ENCODE measurements at places on chromosomes 5 and 9.

DNA sequence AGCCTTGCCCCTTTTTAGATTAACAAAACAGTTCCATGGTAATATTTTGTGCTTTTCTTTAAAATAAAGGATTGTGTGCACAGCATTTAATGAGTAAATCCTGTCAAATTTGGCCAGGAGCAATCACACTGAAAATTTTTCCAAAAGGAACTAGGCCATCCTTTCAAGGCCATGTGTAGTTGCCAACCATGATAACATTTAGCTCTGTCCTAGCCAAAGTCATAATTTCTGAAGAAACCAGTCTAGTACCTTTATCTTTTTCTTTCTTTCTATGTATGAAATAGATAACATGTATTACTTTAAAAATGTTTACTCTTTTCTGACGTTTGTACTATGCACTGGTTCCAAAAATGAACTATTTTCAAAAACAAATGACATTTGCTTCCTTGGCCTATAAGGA lies 143.7 kb downstream of the PBX3 start:
- no peak for DNase-seq

- peak; percentile 2 for DNase-seq
Observed at GRCh38 chr9:118522093-118523028, 818.2 kb downstream of the TLR4 start.

- no peak for DNase-seq
Observed at GRCh38 chr5:126403876-126404275, 19.3 kb upstream of the GRAMD2B start.

DNA sequence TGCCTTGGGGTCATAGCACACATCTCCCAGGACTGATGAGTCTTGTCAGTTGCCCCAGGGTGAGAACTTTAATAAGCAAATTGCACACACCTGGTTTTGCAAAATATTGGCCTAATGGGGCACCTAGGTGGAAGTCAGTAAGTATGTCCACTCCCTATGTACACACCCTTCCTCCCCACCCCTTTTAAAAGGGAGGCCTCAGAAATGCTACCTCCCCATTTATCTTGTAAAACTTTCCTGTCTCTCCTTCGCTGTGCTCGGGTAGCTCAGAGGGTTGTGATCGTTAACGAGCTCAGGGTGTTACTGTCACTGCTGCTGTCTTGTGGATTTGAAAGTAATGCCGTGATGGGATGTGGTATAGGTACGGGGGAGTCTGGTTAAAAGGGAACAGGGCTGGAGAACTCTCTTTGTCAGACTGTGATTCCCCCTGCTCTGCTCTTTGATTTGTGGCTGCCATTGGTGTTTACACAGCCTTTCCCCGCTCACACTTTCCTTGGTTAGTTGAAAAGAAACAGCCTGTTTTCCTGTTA lies 26.2 kb downstream of the ZNF462 start:
- no peak for DNase-seq

- no peak for DNase-seq
Observed at GRCh38 chr5:52727576-52727975, 60.1 kb upstream of the ITGA1 start.

DNA sequence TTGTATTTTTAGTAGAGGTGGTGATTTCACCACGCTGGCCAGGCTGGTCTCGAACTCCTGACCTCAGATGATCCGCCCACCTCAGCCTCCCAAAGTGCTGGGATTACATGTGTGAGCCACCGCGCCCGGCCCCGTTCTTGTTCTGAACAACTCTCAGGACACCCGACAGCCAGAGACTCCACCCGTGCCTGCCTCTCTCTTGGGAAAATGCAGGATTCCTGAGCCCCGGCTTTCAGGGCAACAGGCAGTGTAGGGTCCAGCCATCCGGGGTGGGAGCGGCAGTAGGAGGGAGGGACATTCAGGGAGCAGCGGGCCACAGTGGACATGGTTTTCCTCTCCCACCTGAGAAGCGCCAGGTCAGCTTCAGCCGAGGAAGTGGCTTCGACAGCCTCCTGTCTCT lies 34.4 kb downstream of the NCS1 start:
- no peak for DNase-seq

GRCh38 chr5:119363936-119364335 lies 8.1 kb downstream of the TNFAIP8 start:
- no peak for DNase-seq

- no peak for DNase-seq
Observed at GRCh38 chr5:163079618-163080017, 357.8 kb upstream of the CCNG1 start.

DNA sequence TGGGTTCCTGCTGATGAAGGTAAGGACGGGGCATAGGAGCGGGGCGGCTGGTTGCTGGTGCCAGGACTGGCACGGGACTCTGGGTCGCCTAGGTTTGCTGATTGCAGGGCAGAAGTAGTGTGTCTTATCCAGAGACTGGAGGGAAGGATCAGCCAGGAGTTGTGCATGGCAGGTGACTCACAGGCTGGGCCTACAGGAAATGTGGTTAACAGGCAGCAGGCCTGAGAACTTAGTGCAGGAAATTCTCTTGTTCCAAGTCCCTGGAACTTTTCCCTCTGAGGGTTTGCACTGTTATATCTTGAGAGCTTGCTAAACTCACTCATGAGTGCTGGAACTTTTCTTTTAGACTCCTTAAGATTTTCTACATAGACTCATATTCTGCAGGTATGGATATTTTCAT lies 95.1 kb downstream of the ANXA2R start:
- no peak for DNase-seq

GRCh38 chr5:141192110-141192725 lies at the start of gene PCDHB10:
Gene PCDHB10 (plus strand): TSS chr5:141192353. CDS start chr5:141192553, 200 bp downstream.
- no peak for DNase-seq

DNA sequence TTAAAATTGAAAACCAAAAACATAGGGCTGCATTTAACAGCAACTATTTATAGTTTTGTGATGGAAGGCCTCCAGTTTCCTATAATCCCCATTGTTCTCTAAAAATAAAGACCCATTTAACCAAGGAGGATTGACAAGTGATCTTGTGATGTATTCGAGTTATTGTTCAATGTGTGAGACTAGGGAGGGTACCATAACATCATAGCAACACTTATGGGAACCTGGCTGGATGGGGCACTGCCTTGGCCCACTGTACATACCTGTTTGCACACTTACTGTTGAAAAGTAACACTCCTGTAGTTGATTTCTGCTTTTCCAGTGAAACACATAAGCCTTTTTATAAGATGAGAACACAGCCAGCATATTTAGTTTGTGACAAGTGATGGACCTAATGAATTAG lies 32.3 kb downstream of the MACIR start:
- DNase-seq, result no peak

DNA sequence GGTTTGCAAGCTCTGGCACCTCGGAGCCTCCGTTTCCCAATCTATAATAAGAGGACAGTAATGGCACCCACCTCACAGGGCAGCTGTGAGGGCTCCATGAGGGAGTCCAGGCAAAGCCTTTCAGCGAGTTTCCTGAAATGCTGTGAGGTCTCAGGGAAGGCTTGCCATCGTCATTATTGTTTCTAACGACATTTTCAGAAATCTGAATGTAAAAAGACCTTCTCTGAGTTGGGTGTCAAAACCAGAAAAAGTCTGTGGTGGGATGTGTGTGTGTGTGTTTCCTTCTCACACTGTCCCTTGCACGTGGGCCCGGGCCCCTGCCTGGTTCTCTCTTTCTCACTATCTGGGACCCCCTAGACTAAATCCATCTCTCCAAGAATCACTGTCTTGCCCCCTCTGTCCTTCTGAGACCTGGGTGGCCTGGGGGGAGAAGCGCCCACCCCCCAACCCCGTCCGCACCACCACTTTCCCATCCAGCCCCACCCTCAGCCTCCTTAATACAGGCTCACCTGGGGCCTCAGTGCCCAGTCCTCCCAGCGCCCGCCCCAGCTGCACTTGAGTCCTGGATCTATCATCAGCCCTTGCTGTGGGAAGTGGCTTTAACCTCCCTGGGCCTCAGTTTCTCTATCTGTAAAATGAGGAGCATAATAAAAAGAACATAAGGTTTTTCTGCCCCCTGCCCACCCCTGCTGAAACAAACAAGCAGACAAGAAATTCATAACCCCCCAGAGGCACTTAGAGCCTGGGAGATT lies 180.3 kb downstream of the C9orf50 start:
- DNase-seq, result no peak

DNA sequence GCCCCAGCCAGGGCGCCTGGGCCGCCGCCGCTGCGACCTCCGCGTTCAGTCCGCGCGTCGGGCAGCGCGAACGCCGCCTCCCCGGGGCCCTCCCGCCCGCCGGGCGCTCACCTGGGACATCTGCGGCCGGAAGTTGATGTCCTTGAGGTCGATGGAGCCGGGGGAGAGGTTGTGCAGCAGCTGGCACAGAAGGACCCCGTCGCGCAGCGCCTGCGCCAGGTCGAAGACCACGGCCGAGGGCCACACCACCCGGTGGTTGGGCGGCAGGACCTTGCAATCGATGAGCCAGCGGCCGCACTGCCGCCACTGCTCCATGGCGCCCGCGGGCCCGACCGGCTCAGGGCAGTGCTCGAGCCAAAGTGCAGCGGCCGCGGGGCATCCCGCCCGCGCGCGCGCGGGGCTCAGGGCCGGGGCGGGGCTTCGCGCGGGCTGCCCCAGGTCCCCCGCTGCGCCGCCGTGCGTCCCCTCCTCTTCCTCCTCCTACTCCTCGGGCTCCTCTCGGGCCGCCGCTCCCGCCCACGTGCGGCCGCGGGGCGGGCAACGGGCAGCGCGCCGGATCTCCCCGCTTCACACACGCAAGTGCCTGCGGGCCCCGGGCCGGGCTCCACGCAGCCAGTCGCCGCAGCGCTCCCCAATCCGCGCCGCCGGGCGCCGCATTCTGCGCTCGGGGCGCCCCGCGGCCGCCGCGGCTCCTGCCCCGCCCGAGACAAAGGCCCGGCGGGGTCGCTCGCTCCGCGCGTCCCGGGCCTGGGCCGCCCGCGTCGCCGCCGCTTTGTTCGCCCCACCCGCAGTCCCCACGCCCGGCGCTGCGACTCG lies at the start of gene VAV2:
Gene VAV2 (minus strand): TSS at position 361 of the 816 bp plus-strand sequence. CDS start 46 bp downstream, at position 315.
- DNase-seq, result no peak

DNA sequence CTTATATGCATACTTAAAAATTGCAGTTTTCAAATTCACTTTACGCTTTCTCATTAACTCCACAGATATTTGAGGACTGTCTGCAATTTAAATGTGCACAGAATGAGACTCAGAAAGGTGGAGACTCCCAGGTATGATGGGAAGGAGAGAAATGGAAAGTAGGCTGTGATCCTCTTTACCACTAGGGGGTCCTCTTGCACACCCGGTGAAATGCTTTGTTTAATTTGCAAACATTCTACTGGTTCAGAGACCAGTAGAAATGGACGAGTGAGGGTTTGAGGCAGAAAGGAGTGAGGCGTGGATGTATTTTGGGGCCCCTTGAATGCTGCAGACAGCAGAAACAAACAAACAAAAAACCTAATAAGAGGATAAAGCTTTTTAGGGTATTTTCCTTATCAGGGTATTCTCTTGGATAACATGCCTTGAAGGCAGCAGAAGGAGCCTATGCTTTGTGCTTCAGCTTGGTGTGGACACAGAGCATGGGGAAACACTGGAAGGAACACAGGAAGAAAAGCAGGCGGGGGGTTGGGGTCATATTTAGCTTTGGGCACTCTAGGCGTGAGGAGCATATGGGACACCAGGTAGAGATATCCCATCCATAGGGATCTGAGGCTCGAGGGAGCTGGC lies 410.1 kb downstream of the DMRT2 start:
- DNase-seq, result peak; percentile 0

DNA sequence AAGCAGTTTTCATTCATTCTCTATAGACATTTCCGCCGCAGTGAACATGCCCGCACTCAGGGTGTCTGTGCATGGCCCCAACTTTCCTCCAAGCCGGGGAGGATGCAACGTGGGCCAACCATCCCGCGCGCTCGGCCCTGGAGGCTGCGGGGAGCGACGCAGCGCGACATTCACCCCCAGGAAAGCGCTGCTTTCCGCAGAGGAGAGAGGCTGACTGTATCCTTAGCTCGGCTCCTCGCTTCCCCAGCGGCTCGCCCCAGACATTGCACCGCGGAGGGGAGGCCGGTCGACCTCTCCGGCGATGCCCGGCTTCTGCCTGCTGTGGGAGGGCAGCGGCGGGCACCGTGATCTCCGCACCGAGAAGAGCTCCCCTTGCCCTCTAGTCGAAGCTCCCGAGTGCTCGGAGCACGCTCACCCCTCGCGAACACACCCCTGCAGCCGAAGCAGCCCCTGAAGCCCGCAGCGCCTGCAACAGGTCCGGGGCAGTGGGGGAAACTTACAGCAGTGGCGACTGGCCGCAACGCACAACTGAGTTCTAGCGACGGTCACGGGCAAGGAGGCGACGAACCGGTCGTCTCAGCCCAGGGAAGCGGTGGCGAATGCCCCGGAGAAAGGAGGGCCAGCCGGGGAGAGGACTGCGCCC lies 600 bp downstream of the ENC1 start:
- DNase-seq, result no peak

Measured in DMS 273 treated with DMSO at 0.1 percent for 48 hours (cell line).